Upper lobe of left lung (tissue), 6 donors: ENCODE measurements at places on chromosomes 7 and 10. TPM values are rescaled to one million over a fixed set of nuclear protein-coding genes. Genes with fewer than 3 reads are reported as not detected.

GRCh38 chr7:123537026-123537642 lies 2.7 kb upstream of the IQUB start:
- peaks cover 11% of the 10 kb centered on the region for H3K4me1 ChIP-seq
- H3K4me3 ChIP-seq: no peak overlapping the region
- no peak for DNase-seq
- no peaks in the 10 kb centered on the region for H3K27me3 ChIP-seq
- no peaks in the 10 kb centered on the region for H3K36me3 ChIP-seq

DNA sequence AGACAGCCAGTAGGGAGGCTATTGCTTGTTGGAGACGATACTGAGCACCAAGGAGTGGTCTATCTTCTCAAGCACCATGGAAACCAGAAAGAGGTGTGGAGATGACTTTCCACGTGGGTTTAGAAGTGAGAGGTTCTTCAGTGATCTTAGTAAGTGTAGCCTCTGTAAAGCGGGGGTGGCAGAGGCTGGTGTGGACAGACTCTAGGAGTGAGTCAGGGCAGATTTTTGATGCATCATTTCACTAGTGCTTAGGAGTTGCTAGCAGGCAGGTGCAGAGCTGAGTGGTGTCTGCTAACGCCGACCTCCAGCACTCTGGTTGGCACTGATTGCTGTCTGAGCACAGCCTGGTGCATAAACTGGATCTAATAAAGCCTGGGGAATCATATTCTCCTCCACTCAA lies 78.4 kb upstream of the ADO start:
- H3K36me3 ChIP-seq: no peaks in the 10 kb centered on the region
- H3K4me1 ChIP-seq: no peaks in the 10 kb centered on the region
- H3K4me3 ChIP-seq: no peak overlapping the region
- no peak overlapping the region for H3K27ac ChIP-seq
- H3K27me3 ChIP-seq: no peaks in the 10 kb centered on the region

GRCh38 chr10:45441239-45442190 lies 67.5 kb downstream of the ALOX5 start:
- no peaks in the 10 kb centered on the region for H3K27me3 ChIP-seq
- H3K4me3 ChIP-seq: no peak overlapping the region
- no peaks in the 10 kb centered on the region for H3K4me1 ChIP-seq
- no peak overlapping the region for H3K27ac ChIP-seq
- no peaks in the 10 kb centered on the region for H3K36me3 ChIP-seq

- H3K27me3 ChIP-seq: no peaks in the 10 kb centered on the region
- DNase-seq: no peak
- no peaks in the 10 kb centered on the region for H3K4me1 ChIP-seq
- no peaks in the 10 kb centered on the region for H3K36me3 ChIP-seq
- no peak overlapping the region for H3K27ac ChIP-seq
Measured at GRCh38 chr7:151954866-151955820, 1.1 kb upstream of the GALNTL5 start.

GRCh38 chr10:132036887-132037675 lies 28.7 kb upstream of the JAKMIP3 start:
- no peak overlapping the region for H3K4me3 ChIP-seq
- H3K36me3 ChIP-seq: no peaks in the 10 kb centered on the region
- H3K27ac ChIP-seq: no peak overlapping the region
- H3K27me3 ChIP-seq: no peaks in the 10 kb centered on the region
- DNase-seq: no peak

- no peaks in the 10 kb centered on the region for H3K27me3 ChIP-seq
- peaks cover 17% of the 10 kb centered on the region for H3K4me1 ChIP-seq
- no peak overlapping the region for H3K4me3 ChIP-seq
- peak; percentile 80 for DNase-seq
- peak overlapping the region; percentile 8 for H3K27ac ChIP-seq
Measured at GRCh38 chr7:151038951-151039849, 9.1 kb upstream of the ASIC3 start.

DNA sequence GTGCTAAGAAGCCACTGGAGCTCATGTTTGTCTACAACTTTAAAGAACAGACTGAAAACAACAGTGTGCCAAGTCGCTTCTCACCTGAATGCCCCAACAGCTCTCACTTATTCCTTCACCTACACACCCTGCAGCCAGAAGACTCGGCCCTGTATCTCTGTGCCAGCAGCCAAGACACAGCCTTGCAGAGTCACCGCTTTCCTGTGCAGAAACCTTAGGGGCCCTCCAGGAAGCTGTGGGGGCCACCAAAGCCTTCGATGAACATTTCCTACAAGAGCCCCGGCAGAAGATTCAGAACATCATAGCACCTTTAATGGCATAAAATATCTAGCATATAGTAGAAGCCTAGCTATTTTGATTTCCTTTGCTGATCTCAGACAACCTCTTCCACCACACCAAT lies 88.0 kb upstream of the PRSS58 start:
- H3K4me3 ChIP-seq: no peak overlapping the region
- DNase-seq: no peak
- no peaks in the 10 kb centered on the region for H3K36me3 ChIP-seq
- no peak overlapping the region for H3K27ac ChIP-seq
- no peaks in the 10 kb centered on the region for H3K4me1 ChIP-seq

DNA sequence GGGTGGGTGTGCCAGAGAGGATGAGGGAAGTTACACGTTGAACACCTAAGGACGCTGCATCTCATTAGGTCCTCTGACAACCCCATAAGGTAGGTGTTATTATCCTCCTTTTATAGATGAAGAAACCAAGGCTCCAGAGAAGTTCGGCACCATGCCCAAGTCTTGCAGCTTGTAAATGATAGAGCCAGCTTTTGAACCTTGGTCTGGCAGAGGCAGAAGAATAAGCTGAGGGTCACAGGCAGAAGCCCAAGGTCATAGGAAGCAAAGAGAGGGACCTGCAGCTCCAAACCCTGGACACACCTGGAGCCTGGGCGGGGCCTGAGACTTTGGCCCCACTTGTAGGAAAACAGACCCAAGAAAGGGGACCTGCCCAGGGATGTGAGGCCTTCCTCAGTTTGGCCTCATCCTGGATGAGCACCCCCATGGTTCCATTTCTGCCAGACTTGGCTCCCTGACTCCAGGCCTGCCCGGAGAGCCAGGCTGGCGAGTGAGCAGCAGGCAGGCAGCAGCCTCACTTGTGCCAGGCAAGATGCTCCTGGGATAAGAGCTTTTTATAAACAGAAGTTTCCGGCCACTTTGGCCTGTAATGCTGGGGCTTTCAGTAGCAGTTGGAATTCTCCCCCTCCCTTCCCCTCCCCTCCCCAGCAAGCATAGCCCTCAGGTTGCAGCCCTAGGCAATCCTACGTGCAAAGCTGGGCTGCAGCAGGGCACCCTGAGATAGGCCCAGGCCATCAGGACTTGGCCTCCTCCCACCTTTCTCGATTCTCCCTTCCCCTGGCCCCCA lies 2.4 kb downstream of the KCNH2 start:
- H3K27ac ChIP-seq: no peak overlapping the region
- peaks cover 73% of the 10 kb centered on the region for H3K4me1 ChIP-seq
- DNase-seq: no peak
- H3K27me3 ChIP-seq: no peaks in the 10 kb centered on the region
- H3K36me3 ChIP-seq: no peaks in the 10 kb centered on the region

DNA sequence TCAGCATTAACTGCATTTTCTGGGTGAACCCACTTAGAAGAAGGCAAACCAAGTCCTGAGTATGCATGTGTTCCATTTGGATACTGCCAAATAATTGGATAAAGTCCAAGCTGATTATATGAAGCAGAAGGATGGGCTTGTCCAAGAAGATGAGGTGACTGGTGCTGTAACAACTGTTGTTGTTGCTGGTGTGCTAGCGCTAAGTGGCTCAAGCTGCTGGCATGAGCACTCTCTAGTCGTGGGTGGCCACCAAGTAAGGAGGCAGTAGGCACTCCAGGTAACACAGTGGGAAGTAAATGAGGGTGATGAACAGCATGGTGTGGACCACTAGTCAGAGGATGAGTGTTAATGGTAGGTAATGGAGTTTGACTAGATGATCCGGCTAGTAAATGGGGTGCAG lies 80.4 kb downstream of the NRBF2 start:
- H3K27me3 ChIP-seq: no peaks in the 10 kb centered on the region
- no peak for DNase-seq
- H3K4me3 ChIP-seq: no peak overlapping the region
- peaks cover 16% of the 10 kb centered on the region for H3K4me1 ChIP-seq
- peak overlapping the region; percentile 38 for H3K27ac ChIP-seq

DNA sequence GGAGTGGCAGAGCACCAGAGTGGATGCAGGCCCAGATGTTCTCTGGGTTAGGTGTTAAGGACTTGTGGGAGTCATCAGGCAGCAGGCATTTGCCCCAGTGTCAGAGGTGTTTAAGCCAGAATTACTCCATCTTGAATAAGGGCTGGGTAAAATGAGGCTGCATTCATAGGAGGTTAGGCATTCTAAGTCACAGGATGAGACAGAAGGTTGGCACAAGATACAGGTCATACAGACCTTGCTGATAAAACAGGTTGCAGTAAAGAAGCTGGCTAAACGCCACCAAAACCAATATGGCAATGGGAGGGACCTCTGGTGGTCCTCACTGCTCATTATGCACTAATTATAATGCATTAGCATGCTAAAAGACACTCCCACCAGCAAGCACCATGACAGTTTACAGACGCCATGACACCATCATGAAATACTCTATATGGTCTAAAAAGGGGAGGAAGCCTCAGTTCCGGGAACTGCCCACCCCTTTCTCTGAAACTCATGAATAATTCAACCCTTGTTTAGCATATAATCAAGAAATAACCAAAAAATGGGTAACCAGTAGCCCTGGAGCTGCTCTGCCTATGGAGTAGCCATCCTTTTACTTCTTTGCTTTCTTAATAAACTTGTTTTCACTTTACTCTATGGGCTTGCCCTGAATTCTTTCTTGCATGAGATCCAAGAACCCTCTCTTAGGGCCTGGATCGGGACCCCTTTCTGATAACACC lies 882 bp upstream of the LRRC61 start:
- H3K27me3 ChIP-seq: no peaks in the 10 kb centered on the region
- peaks cover 43% of the 10 kb centered on the region for H3K4me1 ChIP-seq
- peak overlapping the region; percentile 92 for H3K27ac ChIP-seq
- DNase-seq: no peak
- H3K4me3 ChIP-seq: peak overlapping the region; percentile 77

- H3K27me3 ChIP-seq: no peaks in the 10 kb centered on the region
- no peak overlapping the region for H3K4me3 ChIP-seq
- no peaks in the 10 kb centered on the region for H3K4me1 ChIP-seq
- H3K27ac ChIP-seq: no peak overlapping the region
Measured at GRCh38 chr7:115976651-115977050, 53.9 kb downstream of the TFEC start.

GRCh38 chr7:27346531-27347275 lies 104.1 kb downstream of the EVX1 start:
- H3K36me3 ChIP-seq: no peaks in the 10 kb centered on the region
- H3K27me3 ChIP-seq: no peaks in the 10 kb centered on the region
- H3K4me3 ChIP-seq: no peak overlapping the region
- H3K27ac ChIP-seq: no peak overlapping the region
- DNase-seq: peak; percentile 54
- H3K4me1 ChIP-seq: peaks cover 7% of the 10 kb centered on the region

DNA sequence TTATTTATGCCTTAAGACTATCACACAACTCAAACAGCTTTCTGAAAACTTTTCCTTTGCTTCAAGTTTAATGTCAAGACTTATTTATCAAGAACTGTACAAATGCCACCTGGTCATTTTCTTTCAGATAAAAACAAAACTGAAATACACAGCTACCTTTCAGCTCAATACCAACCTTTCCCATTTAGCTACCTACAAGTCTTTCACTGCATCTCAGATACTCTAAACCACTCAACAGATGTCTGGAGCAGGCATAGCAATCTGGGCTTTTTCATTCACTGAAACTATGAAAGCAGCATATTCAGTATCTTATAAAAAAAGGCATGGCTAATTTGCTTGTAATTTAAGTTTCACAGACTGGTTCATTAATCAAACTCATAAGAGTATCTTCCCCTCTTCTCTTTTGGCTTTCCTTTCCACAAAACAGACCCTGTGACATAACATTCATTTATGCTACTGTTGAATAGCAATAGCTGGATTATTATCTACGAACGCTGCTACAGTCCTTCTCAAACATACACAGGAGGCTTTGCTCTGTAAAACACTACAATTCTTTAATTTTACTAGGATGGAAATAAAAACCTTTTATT lies 8.2 kb downstream of the TRA2A start:
- H3K4me3 ChIP-seq: no peak overlapping the region
- H3K4me1 ChIP-seq: peaks cover 56% of the 10 kb centered on the region

- DNase-seq: no peak
- no peaks in the 10 kb centered on the region for H3K4me1 ChIP-seq
- no peak overlapping the region for H3K4me3 ChIP-seq
- no peaks in the 10 kb centered on the region for H3K27me3 ChIP-seq
- no peaks in the 10 kb centered on the region for H3K36me3 ChIP-seq
Measured at GRCh38 chr10:22505911-22506685, 160.8 kb downstream of the SPAG6 start.

GRCh38 chr7:82961240-82961639 lies 201.4 kb downstream of the PCLO start:
- no peak overlapping the region for H3K27ac ChIP-seq
- no peaks in the 10 kb centered on the region for H3K27me3 ChIP-seq
- DNase-seq: no peak
- no peaks in the 10 kb centered on the region for H3K4me1 ChIP-seq
- no peaks in the 10 kb centered on the region for H3K36me3 ChIP-seq

The EVX1 gene
- not detected for total RNA-seq

The SFRP4 gene
- total RNA-seq: 6.4 TPM

The FXYD4 gene
- 2.7 TPM for total RNA-seq

The SBDS gene
- total RNA-seq: 115 TPM

The VDAC2 gene
- total RNA-seq: 54.5 TPM

The LEP gene
- not detected for total RNA-seq

The TMEM178B gene
- total RNA-seq: 1.4 TPM

The MYPN gene
- total RNA-seq: not detected
